ENCODE measurements at places on chromosomes 3 and 15.
A peak's percentile ranks its signal among the peaks of the same experiment; 100 is the strongest.

- no peak for DNase-seq
Observed at GRCh38 chr3:55885721-55886120, 398.6 kb upstream of the WNT5A start.

GRCh38 chr3:165446555-165446954, 250.4 kb upstream of the SLITRK3 start:
- DNase-seq, result no peak

DNA sequence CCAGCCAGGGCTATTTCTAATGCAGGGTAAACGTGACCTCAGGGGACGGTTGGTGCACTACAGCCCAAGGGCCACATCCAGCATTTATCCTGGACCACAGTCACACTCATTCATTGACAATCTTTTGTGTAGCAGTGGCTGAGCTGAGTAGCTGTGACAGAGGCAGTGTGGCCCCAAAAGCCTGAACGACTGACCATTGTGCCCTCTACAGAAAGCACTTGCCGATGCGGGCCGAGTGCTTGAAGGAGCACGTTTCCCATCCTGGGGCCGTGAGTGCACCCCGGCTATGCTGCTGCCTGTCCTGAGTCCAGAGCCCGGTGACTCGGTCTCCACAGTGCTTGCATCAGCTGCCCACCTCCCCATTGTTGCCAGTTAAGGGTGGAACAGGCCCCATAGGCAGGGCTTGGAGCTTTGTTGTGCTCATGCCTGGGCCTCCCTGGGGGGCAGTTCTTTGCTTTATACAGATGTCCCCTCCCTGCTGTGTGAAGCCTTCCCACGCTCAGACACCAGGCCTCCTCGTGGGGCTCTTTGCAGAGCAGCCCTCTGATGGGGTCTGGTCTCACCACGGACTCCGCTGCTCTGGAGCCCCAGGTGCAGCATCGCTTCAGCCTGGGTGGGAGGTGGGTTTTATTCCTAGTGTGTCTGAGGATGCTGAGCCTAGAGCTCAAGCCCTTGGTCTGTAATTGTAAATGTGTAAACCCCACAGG, 13.0 kb upstream of the SNRPA1 start:
- no peak for DNase-seq

GRCh38 chr3:56753206-56753820, 48.4 kb downstream of the ARHGEF3 start:
- DNase-seq, result no peak

DNA sequence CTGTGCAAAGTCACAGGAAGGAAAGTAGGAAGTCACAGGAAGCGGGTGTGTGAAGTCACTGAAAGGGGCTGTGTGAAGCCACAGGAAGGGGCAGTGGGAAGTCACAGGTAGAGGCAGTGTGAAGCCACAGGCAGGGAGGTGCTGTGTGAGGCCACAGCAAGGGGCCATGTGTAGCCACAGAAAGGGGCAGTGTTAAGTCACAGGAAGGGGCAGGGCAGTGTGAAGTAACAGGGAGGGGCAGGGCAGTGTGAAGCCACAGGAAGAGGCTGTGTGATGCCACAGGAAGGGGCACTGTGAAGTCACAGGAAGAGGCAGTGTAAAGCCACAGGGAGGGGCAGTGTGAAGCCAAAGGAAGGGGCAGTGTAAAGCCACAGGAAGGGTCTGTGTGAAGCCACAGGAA, 36.5 kb downstream of the GASK1A start:
- no peak for DNase-seq

DNA sequence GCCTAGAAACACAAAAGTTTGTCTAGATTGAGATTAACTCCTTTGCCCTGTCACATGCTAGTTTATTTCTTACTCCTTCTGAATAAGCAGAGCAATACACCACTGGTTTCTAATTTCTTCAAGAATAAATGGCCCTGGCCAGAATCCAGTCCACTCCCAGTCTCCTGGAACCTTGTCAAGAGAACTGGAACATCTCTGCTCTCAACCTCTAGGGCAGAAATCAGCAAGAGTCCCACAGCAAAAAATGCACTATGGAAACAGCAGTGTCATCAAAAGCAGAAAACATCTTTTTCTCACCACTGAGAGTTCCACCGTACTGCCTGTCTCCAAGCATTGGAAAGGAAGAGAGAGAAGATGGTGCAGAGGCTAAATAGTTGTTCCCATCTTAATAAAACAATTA, 35.9 kb upstream of the PPP2R3A start:
- peak; percentile 80 for DNase-seq

DNA sequence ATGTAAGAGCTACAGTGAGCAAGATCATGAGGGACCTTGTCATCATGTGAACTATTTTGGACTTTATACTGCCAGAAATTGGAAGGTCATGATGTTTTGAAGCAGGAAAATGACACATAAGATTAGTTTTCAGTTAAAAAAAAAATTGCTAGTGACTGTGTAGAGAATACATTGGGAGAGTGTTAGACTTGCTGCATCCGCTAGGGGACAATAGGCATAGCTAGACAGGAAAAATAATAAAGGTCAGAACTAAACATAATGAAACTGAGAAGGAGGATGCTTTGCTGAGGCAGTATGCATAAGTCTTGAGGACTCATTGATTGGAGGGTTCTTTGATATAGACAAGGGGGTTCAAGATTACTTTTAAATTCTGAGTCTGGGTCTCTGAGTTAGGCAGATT, 275.8 kb upstream of the KCNH8 start:
- no peak for DNase-seq

GRCh38 chr3:46495901-46496456, 1.8 kb upstream of the RTP3 start:
- peak; percentile 80 for DNase-seq

- DNase-seq, result no peak
Observed at GRCh38 chr3:67998281-67998680, 343.9 kb upstream of the SUCLG2 start.

- DNase-seq, result peak; percentile 68
Observed at GRCh38 chr15:69390575-69390974, 23.6 kb upstream of the KIF23 start.
